Activated CD4-positive, alpha-beta memory T cell treated with anti-CD3 and anti-CD28 coated beads for 36 hours (primary cell): ENCODE measurements at places on chromosomes 1 and 21.
A peak's percentile ranks its signal among the peaks of the same experiment; 100 is the strongest.

DNA sequence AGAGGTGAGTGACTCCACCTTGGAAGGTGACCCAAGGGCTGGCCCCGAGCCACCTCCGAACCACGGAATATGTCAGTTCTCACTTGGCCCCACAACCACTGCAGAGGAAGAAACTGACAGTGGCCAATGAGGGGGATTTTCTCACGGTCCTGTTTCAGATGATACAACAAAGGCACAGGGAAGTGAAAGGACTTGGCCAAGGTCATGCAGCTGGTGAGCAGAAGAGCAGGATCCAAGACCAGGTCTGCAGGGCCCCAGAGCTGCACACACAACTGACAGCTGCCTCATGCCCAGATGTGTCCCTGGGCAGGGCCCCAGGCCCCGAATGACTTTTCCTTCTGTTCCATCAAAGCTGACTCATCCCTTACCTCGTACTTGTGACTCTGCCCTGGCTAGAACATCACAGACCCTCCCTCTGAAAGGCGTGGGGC is 25.8 kb upstream of the EVA1B start:
- DNase-seq, result peak; percentile 46

- DNase-seq, result no peak
These were observed 2.7 kb downstream of the TTLL7 start for GRCh38 chr1:83996191-83996590.

DNA sequence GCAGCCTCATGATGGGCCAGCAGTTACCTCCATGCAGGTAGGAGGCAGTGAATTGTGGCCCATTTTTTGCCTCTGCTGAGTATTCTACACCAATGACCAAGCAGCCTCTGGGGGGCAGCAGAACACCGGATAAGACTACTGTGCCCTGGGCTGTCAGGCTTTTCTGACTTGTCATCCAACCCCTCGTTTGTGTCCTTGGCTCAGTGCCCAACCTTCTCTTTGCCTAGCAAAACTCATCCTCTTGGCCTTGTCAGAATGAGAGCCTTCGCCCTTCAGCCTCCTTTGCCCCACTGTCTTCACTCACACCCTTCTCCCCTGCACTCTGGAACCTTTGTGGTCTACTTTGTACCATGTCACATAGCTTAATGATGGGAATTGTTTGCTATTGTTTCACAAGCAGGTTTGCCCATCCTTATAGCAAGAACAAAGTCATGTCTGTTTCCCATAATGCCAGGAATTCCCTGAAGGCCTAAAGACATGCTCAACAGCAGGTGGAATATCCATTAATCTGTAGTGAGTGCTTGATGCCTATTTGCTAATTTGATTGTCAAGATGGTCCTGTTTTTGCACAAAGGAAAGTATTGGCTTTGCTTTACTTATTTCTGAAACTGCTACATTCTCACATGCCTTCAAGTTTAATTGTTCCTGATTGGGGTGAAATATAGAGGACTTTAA is 255.9 kb downstream of the HHAT start:
- DNase-seq, result peak; percentile 85

GRCh38 chr1:27961646-27962221 is 2.0 kb downstream of the XKR8 start:
- no peak for DNase-seq

DNA sequence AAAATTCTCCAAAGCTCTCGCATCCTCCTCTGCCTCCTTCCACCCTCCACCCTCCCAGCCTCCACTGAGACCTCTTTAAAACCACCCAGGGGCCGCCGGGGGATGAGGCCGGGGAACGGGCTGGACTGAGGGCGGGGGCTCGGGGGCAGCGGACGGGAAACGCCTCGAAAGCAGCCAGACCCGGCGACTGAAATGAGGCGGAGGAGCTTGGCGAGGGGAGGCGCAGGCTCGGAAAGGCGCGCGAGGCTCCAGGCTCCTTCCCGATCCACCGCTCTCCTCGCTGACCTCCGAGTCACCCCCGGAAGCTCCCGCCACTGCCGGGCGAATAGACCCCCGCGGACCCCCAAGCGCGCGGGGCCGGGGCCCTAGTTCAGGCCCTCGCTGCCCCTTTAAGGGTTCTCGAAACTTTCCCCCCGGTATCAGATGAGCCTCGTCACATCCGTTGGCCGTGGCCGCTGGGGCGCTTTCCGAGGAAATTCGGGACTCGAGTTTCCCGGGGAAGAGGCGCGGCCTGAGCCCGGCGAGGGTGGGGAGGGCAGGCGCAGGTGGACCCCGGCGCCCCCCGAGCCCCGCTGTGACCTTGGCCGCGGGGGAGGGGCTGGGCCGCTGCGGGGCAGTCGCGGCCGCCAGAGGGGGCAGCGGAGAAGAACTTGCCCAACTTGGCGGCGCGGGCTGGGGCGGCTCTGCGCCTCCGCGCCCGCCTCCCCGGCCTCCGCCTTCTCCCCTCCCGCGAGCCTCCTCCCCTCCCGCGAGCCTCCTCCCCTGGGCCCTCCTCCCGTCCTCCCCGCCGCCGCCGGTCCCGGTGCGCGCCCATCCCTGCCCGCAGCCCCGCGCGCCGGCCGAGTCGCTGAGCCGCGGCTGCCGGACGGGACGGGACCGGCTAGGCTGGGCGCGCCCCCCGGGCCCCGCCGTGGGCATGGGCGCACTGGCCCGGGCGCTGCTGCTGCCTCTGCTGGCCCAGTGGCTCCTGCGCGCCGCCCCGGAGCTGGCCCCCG is at the start of gene BACE2:
TSS of gene BACE2 (plus strand) at position 813 of the 995 bp plus-strand sequence. CDS start at position 917, 104 bp downstream.
- DNase-seq, result peak; percentile 56
